T-helper 2 cell treated with Interferon-gamma antibody and Interleukin-4, amounts not matched to agents 100 ng/mL and 5 ng/mL, for 36 hours (primary cell): ENCODE measurements at places on chromosomes 11 and 22. TPM values are rescaled to one million over a fixed set of nuclear protein-coding genes. Genes with fewer than 3 reads are reported as not detected.

UBQLNL gene
- total RNA-seq = 0.09 and 0.18 TPM in 2 replicates

VPREB1 gene
- total RNA-seq = not detected in 2 replicates

EWSR1 gene
- 376 and 400 TPM in 2 replicates for total RNA-seq

RHOG gene
- total RNA-seq = 150 TPM in 2 replicates

TTC38 gene
- total RNA-seq = 13.6 and 18.6 TPM in 2 replicates

WBP2NL gene
- 2.0 and 3.3 TPM in 2 replicates for total RNA-seq

TREH gene
- not detected in 2 replicates for total RNA-seq

MGAT3 gene
- total RNA-seq = 1.5 and 2.1 TPM in 2 replicates

H19 gene
- not detected in 2 replicates for total RNA-seq

MYOD1 gene
- total RNA-seq = not detected in 2 replicates

CXCR5 gene
- total RNA-seq = 0.30 and 0.41 TPM in 2 replicates

NCAM1 gene
- total RNA-seq = 0.23 TPM in 2 replicates

CCDC117 gene
- 36.2 and 40.2 TPM in 2 replicates for total RNA-seq

FGF4 gene
- total RNA-seq = not detected in 2 replicates

USP35 gene
- 13.8 and 14.6 TPM in 2 replicates for total RNA-seq

PATE2 gene
- not detected in 2 replicates for total RNA-seq

APOL4 gene
- 0.98 and 1.8 TPM in 2 replicates for total RNA-seq

SLCO2B1 gene
- 0.05 TPM in 1 of 2 replicates, not detected in the other for total RNA-seq

SAA2 gene
- not detected in 2 replicates for total RNA-seq

OR4C12 gene
- not detected in 2 replicates for total RNA-seq

TAGLN gene
- 3.2 and 4.0 TPM in 2 replicates for total RNA-seq

PKP3 gene
- not detected in 2 replicates for total RNA-seq

MRPL11 gene
- total RNA-seq = 82.4 and 87.6 TPM in 2 replicates

DDI1 gene
- not detected in 2 replicates for total RNA-seq

DAGLA gene
- 0.07 and 0.09 TPM in 2 replicates for total RNA-seq

C11orf16 gene
- not detected in 2 replicates for total RNA-seq

BACE1 gene
- 0.41 and 0.82 TPM in 2 replicates for total RNA-seq

ZP1 gene
- total RNA-seq = 0.61 and 0.66 TPM in 2 replicates

SCN4B gene
- total RNA-seq = 0.11 TPM in 1 of 2 replicates, not detected in the other

SLC17A6 gene
- not detected in 2 replicates for total RNA-seq

C1QTNF4 gene
- total RNA-seq = 0.30 and 0.52 TPM in 2 replicates

KCNK7 gene
- 1.2 and 1.7 TPM in 2 replicates for total RNA-seq
